ENCODE measurements at places on chromosomes 13 and 19.

DNA sequence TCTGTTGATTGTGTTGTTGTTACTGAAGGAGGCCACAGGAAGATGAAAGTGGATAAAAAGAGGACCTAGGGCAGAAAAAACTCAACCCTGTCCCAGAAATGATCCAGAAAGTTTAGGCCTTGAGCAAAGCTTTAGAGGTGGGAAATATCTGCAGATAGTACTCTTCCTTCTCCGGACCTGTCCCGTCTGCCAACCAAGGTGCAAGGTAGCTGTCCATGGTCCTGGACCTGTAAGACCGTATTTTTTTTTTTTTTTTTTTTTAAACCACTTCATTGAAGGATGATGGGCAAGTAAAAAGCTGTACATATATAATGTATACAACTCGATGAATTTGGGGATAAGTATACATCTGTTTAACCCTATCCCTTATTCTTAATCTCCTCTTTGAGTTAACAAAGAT lies 225.9 kb downstream of the OLFM4 start:
- no peak for DNase-seq
- no peaks in the 10 kb centered on the region for H3K4me1 ChIP-seq
- H3K27me3 ChIP-seq, result no peaks in the 10 kb centered on the region
- H3K27ac ChIP-seq, result no peak overlapping the region
- H3K4me3 ChIP-seq, result no peak overlapping the region
- H3K36me3 ChIP-seq, result no peaks in the 10 kb centered on the region

DNA sequence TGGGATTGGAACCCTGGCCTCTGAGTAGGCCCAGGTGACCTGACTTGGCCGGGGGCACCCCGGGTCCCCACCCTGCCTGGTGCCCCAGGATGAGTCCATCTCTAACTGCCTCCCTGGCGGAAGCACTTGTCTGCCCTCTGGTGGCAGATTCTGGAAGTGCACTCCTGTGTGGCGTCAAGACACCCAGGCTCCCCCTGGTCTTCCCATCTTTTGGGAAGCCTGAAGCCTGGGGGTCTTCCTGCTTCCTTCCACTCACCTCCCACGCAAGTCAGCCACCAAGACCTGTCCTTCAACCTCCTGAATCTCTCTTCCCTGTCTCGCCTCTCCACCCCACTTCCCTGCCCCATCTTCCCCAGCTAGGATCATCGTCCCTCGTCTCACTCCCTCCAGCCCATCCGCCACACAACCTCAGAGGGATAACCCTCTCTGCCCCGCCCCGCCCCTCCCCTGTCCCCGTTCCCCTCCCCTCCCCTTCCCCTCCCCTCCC lies 7.4 kb downstream of the RABAC1 start:
- DNase-seq, result peak; percentile 82
- H3K4me1 ChIP-seq, result no peaks in the 10 kb centered on the region
- H3K4me3 ChIP-seq, result no peak overlapping the region
- no peaks in the 10 kb centered on the region for H3K36me3 ChIP-seq
- H3K27me3 ChIP-seq, result no peaks in the 10 kb centered on the region

- DNase-seq, result no peak
- H3K4me1 ChIP-seq, result no peaks in the 10 kb centered on the region
- no peaks in the 10 kb centered on the region for H3K27me3 ChIP-seq
- no peaks in the 10 kb centered on the region for H3K36me3 ChIP-seq
Measured at GRCh38 chr13:40187841-40188591, 478.4 kb downstream of the FOXO1 start.

DNA sequence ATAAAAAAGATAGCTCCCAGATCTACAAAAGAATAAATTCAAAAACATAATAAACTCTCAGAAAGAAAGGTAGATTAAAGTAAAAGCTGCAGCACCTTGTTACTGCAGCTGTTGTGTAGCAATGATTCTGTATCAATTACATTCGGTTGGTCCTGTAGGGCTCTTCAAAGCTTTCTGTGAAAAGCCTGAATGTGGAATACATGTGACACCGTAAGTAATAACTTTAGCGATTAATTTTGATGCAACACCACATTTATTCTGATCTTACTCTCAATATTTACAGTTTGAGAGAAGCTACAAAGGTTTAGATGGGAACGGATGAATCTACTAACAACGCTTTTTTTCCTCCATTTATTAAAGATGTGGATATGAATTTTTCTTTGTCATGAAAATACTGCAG lies 279.2 kb downstream of the DACH1 start:
- H3K36me3 ChIP-seq, result no peaks in the 10 kb centered on the region
- H3K27me3 ChIP-seq, result no peaks in the 10 kb centered on the region
- DNase-seq, result no peak
- H3K4me1 ChIP-seq, result no peaks in the 10 kb centered on the region
- H3K4me3 ChIP-seq, result no peak overlapping the region

DNA sequence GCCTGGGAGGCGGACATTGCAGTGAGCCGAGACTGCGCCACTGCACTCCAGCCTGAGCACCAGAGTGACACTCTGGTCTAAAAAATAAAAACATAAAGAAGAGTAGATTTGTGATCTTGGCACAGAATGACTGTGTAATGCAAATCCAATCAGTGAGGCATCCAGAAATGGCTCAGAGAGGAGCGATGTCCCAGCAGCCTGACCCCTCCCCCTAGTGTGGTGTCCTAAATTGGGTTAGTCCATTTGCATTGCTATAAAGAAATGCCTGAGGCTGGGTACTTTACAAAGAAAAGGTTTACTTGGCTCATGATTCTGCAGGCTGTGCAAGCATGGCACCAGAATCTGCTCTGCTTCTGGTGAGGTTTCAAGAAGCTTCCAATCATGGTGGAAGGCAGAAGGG lies 59.1 kb upstream of the ZNF30 start:
- H3K36me3 ChIP-seq, result no peaks in the 10 kb centered on the region
- no peaks in the 10 kb centered on the region for H3K4me1 ChIP-seq
- H3K4me3 ChIP-seq, result no peak overlapping the region
- no peaks in the 10 kb centered on the region for H3K27me3 ChIP-seq
- no peak for DNase-seq

DNA sequence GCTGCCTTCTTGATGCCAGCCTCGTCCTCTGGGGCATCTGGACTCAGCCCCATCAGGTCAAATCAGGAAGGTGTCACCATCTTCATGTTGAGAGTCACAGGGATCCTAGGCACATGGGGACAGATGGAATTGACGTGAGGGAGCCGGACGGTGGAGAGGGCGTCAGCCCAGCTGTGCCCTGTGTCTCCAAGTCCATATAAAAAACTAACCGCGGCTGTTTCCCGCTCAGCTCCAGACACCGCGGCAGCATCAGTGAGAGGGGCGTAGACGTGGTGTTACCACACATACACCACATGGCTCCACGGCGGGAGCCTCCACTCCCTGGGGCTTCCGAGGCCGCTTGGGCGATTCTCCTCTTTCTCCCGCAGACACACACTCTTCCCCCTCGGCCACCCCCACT lies 5.6 kb upstream of the PRR36 start:
- DNase-seq, result no peak
- no peak overlapping the region for H3K27ac ChIP-seq
- no peaks in the 10 kb centered on the region for H3K4me1 ChIP-seq
- peaks cover 22% of the 10 kb centered on the region for H3K27me3 ChIP-seq

- H3K27me3 ChIP-seq, result no peaks in the 10 kb centered on the region
- no peak overlapping the region for H3K4me3 ChIP-seq
- H3K27ac ChIP-seq, result no peak overlapping the region
Measured at GRCh38 chr13:49571299-49572240, 13.8 kb downstream of the RCBTB1 start.

DNA sequence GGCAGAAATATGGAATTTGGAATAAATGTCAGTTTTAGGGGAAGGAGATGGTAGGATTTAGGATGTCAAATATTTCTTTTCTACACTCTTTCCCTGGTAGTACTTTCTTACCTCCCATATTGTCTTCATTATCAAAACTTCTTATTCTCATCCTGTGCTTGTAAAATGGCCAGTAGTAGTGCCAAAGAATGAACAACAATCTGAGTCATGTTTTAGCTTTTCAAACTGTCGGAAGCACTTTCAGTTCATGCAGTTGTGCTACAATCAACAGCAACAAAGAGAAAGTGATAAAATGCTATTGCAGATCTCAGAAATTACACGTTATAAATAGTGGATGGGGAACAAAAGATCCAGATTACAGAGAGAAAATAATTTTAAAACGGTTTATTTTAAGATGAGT lies 193.7 kb upstream of the RXFP2 start:
- no peak overlapping the region for H3K4me3 ChIP-seq
- DNase-seq, result no peak
- H3K27me3 ChIP-seq, result no peaks in the 10 kb centered on the region

GRCh38 chr19:29671393-29672160 lies 6.3 kb downstream of the PLEKHF1 start:
- no peak for DNase-seq
- no peaks in the 10 kb centered on the region for H3K27me3 ChIP-seq
- no peak overlapping the region for H3K4me3 ChIP-seq

DNA sequence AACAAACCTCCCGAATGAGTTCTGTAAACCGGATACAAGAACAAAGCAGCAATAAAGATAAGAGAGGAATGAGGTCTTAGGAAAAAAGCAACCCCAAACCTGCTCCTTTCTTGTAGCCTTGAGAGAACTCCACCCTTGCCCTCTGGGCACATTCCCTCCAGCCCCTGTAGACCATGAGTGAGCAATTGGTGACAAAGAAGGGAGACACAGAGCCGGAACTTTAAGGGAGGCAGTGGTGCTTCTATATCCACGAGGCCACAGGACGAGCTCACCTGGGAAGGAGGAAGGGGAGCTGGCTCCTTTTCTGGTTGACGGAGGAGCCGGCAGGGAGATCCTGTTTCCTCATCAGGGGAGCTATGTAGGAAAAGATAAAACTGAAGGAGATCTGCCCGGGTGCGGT lies 13.0 kb downstream of the BRME1 start:
- DNase-seq, result no peak
- no peaks in the 10 kb centered on the region for H3K36me3 ChIP-seq
- no peak overlapping the region for H3K4me3 ChIP-seq
- H3K4me1 ChIP-seq, result no peaks in the 10 kb centered on the region
- no peaks in the 10 kb centered on the region for H3K27me3 ChIP-seq
- H3K27ac ChIP-seq, result no peak overlapping the region

GRCh38 chr13:73370066-73370465 lies 311.3 kb downstream of the KLF5 start:
- DNase-seq, result no peak
- H3K36me3 ChIP-seq, result no peaks in the 10 kb centered on the region
- H3K4me1 ChIP-seq, result no peaks in the 10 kb centered on the region
- no peak overlapping the region for H3K27ac ChIP-seq
- no peak overlapping the region for H3K4me3 ChIP-seq

DNA sequence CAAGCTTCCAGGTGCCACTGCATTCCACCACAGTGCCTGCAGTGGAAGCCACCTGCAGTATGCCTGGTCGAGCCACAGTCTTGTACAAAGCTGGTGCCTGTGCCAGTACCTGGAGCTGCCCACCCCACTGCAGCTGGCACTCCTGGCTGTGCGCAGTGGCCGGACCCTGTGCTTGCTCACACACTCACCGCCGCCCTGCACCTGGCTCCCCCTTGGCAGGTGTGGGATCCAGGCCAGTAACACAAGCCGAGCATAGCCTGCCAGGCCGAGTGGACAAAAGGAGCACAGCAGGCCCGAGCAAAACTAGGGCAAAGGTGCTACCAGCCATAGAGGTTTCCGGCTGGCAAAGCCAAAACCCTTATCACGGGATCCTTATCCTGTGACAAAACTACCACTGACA lies 18.5 kb downstream of the UGGT2 start:
- no peaks in the 10 kb centered on the region for H3K27me3 ChIP-seq
- H3K4me1 ChIP-seq, result no peaks in the 10 kb centered on the region
- no peak overlapping the region for H3K4me3 ChIP-seq
- H3K27ac ChIP-seq, result no peak overlapping the region

- DNase-seq, result no peak
- no peaks in the 10 kb centered on the region for H3K4me1 ChIP-seq
- no peak overlapping the region for H3K27ac ChIP-seq
- no peaks in the 10 kb centered on the region for H3K36me3 ChIP-seq
Measured at GRCh38 chr13:41802043-41802683, 158.7 kb downstream of the VWA8 start.

GRCh38 chr13:110628477-110628793 lies 13.1 kb downstream of the NAXD start:
- no peaks in the 10 kb centered on the region for H3K36me3 ChIP-seq
- DNase-seq, result no peak
- no peaks in the 10 kb centered on the region for H3K27me3 ChIP-seq
- H3K27ac ChIP-seq, result no peak overlapping the region

DNA sequence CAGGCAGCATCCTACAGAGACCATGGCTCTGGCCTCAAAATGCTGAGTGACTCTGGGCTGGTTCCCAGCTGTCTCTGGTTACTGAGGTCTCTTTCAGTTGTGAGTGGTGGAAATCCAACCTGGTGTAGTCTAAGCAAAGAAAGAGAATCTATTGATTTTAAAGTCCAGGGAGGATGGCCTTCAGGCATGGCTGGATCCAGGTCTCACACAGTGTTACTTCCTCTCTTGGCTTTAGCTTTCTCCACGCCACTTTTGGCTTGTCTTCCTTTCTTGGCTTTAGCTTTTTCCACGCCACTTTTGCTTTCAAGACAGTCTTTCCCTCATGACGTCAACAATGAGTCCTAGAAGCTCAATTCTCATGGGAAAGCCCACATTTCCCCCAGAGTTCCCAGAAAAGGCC lies 4.1 kb downstream of the CYP4F3 start:
- H3K27ac ChIP-seq, result no peak overlapping the region
- H3K27me3 ChIP-seq, result peaks cover 53% of the 10 kb centered on the region
- H3K36me3 ChIP-seq, result no peaks in the 10 kb centered on the region
- H3K4me3 ChIP-seq, result no peak overlapping the region
- no peaks in the 10 kb centered on the region for H3K4me1 ChIP-seq
- DNase-seq, result no peak

DNA sequence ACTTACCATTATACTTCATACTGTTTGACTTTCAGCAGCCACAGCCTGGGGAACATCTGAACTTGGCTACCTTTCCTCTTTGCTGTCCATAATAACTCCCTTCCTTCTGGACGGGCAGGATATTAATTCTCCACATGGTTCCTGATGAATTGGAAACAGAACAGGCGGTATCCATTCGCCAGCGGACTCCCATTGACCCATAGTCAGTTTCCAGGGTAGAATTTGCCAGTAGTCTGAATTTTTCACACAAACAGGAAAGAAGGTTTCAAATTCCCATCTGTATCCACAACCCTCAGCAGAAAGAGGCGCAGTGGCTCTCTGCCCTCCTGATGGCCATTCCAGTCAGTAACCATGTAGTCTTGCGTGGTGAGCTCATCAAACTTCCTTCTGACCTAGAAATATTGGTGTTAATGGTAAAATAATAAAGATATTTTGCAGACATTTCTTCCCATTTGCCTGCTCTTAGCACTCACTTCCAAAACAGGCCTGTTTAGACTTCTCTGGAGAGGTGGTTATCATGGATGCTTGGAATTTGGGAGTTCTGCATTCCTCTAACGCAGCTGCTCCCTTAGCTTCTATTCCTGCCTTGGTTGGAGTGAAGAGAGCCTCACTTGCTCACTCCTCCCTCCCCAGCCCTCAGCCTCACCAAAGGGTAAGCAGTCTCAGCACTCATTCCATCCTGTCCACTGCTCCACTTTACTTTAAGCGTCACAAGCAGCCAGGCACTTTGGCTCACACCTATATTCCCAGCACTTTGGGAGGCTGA lies 75.0 kb upstream of the OXGR1 start:
- H3K27me3 ChIP-seq, result no peaks in the 10 kb centered on the region
- H3K4me1 ChIP-seq, result no peaks in the 10 kb centered on the region
- no peaks in the 10 kb centered on the region for H3K36me3 ChIP-seq
- H3K27ac ChIP-seq, result no peak overlapping the region
